ENCODE measurements at places on chromosomes 3 and 15. TPM values are rescaled to one million over a fixed set of nuclear protein-coding genes. Genes with fewer than 3 reads are reported as not detected.

Gene C3orf49
- polyA plus RNA-seq = 1.2 TPM

Gene CPNE4
- 0.35 TPM for polyA plus RNA-seq

DNA sequence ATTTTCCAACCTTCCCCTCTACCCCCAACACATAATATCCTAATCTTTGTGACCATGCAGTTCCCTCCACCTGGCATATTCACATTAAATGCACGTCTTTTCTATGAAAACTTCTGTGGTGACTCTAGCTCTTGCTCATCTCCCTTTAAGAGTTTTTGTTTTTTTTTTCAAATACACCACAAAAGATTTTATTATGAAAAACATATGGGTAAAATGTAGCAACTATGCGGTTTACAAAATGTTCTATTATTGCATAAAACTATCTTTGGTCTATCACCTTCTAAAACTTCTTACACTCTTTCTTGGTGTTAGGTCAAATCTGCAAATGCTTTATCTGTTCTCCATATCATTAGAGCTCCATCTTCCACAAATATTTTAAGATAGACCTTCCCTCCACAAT, 38.6 kb upstream of the ADGRG7 start:
- DNase-seq = no peak

Gene SLC22A14
- polyA plus RNA-seq = 0.99 TPM

DNA sequence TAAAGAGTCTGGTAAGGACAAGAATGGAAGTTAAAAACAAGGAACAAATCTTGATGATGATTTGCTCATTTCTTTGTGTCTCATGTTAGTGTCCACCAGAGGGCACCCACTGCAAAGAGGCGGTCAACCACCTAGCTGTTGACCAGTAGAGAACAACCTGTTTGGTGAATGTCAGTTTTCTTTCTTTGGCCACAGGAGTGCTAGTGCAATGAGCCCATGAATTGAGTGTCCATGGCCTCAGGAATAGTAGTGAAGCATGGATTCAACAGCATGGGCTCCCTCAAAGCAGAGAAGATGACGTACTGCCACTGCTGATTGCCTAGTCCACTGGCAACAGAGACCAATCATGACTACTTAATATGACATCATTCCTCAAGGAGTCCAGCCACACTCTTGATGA, 10.7 kb upstream of the CNTN6 start:
- no peak for DNase-seq

GRCh38 chr3:142148792-142149672, at the start of gene TFDP2:
TSS of gene TFDP2 (minus strand) at chr3:142149544. CDS start at chr3:142101749, 47,795 bp downstream.
- peak; percentile 84 for DNase-seq

DNA sequence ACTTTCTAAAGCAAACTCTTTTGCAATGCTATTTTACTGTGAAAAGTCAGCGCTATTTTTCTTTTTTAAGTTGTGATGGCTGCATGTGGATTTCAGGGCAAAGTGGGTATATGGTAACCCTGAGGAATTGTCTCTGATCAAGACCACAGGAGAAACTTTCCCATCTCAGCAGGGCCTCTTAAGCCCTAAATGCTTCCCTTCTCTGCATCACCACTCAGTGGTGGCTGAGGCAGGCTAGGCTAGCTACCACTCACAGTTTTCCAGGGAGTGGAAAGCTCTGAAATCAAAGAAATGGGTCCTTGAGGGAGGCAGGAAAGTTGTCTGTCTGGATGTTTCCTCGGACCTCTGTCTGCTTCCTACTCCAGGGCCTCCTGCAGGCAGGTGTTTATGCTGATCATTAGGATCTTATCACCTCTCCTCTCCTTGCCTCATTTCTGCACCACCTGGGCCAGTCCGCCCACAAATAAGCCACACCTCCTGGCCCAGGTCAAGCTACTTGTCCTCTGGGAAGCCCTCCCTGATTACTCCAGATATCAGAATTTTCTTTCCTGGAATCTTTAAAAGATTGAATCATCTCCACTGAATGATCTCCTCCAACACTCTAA, 37.0 kb downstream of the CEMIP start:
- no peak for DNase-seq

Gene ATP2B2
- 0.33 TPM for polyA plus RNA-seq

DNA sequence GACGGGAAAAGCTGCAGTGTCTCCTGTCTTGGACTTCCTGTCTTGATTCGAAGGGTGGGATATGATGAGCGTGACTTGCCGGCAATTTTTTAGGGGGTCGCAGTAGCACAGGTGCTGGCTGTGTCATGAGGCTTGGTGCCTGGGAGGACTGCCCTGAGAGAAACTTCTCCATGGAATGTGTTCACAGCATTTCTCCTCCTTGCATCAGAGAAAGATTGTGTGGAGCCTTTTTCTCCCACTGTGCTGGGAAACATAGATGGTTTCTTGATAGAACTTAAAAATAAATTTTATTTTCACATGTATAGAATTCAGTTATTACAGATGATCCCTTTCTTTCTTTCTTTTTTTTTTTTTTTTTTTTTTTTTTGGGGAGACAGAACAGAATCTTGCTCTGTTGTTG, 121.4 kb downstream of the KLHL25 start:
- DNase-seq = no peak

DNA sequence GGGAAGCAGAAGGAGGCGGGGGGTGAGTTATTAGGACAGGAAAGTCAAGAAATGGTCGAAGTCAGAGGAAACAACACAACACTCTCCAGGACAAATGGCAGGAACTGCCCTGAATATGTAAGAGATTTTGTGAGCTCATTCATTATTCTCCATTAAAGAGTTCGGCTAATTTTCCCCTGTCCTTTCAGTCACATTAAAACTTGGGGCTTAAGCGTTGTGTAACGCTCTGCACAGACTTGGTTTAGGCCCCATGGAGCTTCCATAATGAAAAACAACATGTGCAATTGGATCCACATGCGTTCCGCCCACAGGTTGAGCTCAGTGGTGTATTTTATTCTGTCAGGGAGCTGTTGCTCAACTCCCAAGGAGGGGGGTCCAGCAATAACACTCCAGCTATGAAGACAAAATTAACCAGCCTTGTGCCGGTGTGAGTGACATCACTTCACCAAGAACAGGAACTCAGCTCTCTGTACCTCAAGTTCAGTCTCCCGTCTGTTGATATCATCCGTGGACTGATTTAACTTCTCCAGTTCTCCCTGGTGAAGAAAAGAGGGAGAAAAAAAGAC, 2.3 kb downstream of the SH3BP5 start:
- no peak for DNase-seq

Gene WNT5A
- polyA plus RNA-seq = 43.3 TPM

GRCh38 chr3:95082191-95082590, 1019.3 kb downstream of the NSUN3 start:
- DNase-seq = no peak

- no peak for DNase-seq
Observed at GRCh38 chr3:36813305-36813704, 49.0 kb upstream of the DCLK3 start.

Data from left renal cortex interstitium (tissue), 4 donors.